Daoy (cell line): ENCODE measurements at places on chromosomes 12 and 14. TPM values are rescaled to one million over a fixed set of nuclear protein-coding genes. Genes with fewer than 3 reads are reported as not detected.

LRP10 gene
- total RNA-seq, result 17.3 and 21.1 TPM in 2 replicates

RHOJ gene
- 6.0 and 9.5 TPM in 2 replicates for total RNA-seq

INHBC gene
- not detected in 2 replicates for total RNA-seq

- DNase-seq, result peak; percentile 51
Observed at GRCh38 chr12:100661300-100661951, 87.9 kb downstream of the GAS2L3 start.

DNA sequence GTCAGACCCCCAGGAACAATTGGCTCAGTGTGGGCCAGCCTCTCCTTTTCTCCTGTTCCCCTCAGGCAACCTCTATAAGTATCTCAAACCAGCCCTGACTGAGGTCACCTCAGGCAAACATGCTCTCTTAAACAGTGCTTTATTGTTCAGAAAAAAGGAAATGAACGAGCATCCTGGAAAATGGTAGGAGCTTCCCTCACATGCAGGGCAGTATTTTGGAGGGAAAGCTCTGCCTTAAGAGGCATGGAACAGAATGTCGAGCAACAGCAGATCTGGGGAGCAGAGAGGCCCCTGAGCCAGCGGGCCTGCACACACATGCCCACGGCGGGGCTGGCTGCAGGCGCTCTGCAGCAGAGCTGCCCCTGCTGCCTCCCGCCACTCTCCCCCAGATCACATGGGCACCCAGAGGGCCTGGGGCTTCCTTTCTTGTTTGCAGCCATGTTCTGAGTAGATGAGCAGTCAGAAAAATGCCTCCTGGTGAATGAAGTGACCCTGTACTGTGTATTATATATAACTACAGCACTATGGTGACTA, 42.0 kb downstream of the MOK start:
- peak; percentile 93 for DNase-seq

DNA sequence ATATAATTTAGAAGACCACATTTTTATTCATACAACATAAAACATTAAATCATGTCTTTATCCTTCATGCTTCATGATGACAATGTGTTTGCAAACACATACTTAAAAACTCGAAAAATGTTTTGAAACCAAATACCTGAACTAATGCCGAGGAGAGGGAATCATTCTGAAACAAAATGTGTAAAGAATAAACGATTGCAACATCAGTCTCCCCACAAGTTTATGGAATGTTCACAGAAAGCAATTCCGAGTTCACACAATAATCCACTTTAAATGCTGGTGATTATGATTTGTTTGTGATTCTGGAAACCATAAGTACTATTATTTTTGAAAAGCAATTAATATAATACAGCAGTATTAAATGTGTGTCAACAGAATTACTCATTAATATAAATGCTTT, 84.5 kb upstream of the PDZRN4 start:
- DNase-seq, result no peak

DNA sequence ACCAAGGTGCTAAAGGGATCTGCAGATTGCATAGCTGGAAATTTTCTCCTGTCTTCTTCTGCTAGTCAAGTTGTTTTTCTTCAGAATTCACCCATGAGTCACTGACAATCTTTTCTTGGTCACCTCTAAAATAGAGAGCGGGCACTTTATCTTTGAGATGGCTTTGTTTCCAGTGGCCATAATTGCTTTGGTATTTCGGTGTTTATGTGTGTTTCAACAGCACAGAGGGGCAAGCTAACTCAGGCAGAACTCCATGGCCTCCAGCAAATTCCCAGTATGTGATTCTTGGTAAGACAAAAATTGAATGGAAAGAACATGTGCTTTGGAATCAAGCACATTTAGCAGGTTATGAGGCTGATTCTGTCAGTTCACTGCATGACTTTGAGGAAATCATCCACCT, 656.8 kb downstream of the VRK1 start:
- peak; percentile 66 for DNase-seq

- DNase-seq, result no peak
Observed at GRCh38 chr12:2333491-2334195, 280.9 kb downstream of the CACNA1C start.
